ENCODE measurements at places on chromosomes 1 and 21. TPM values are rescaled to one million over a fixed set of nuclear protein-coding genes. Genes with fewer than 3 reads are reported as not detected.

DNA sequence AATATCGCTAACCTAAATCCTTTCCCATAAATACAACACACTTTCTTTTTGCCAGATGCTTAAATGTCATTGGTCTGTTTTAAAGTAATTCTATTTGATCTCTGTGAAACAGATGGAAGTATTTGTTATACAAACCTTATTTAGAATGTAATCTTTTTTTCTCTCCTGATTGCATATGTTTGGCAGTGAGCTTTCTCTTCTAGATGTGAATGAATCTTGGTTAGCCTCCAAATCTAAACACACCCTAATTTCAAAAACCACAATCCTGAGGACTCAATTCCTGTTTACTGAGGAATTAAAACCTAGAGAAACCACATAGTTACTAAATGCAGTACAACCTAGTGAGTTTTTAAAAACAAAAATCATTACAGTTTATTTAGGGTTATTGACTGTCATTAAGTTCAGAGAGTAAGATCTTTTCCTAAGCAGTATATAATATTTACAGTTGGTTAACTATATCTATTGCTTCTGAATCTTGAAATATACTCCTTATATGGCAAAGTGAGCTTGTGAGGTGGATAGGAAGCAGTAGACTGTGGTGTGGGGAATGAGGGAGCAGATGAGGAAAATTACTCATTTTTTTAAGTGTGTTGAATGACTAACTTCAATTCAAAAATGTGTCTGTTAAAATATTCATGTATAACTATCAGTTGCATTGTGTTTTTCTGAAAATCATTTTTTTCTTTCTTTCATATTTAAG lies 218.7 kb downstream of the FMN2 start:
- no peak for DNase-seq

GRCh38 chr1:18899363-18900049 lies 2.8 kb downstream of the ALDH4A1 start:
- DNase-seq = no peak

- no peak for DNase-seq
Observed at GRCh38 chr1:214658785-214659184, 55.8 kb downstream of the CENPF start.

GRCh38 chr1:52439976-52440375 lies 35.6 kb downstream of the PRPF38A start:
- no peak for DNase-seq

The NMNAT2 gene
- not detected for total RNA-seq

The RBM11 gene
- total RNA-seq = 7.4 TPM

DNA sequence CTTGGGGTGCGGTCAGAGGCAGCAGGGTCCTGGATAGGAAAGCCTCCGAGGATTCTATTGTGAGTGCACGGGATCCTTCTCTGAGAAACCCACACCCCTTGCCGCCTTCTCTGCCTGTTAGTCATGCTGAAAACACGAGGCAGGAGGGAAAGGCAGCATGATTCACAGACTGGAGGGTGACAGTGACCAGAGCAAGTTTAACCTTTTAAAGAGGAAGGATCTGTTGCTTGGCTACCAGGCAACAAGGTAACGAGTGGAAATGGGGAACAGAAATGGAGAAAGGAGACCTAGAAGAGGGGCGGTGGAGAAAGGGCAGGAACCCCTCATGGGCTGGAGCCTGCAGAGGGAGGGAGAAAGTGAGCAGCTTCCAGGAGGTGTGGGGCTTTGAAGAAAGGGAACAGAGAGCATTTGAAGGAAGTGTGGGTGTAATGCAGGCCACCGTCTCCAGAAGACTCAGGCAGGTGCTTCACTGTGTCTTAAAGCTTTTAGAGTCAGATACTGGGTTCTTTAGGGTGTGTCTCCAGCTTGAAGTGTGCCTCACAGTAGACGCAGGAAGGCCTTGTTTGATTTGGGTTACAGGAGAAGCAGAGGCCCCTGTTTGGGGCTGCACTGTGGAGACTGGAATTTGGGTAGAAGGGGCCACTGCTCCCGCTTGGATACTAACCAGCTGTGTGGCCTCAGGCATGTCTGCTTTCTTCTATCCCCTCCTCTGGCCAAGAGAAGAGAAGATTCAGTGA lies 19.1 kb downstream of the OPTC start:
- peak; percentile 54 for DNase-seq

GRCh38 chr1:46036894-46037839 lies 95.3 kb downstream of the PIK3R3 start:
- peak; percentile 90 for DNase-seq

DNA sequence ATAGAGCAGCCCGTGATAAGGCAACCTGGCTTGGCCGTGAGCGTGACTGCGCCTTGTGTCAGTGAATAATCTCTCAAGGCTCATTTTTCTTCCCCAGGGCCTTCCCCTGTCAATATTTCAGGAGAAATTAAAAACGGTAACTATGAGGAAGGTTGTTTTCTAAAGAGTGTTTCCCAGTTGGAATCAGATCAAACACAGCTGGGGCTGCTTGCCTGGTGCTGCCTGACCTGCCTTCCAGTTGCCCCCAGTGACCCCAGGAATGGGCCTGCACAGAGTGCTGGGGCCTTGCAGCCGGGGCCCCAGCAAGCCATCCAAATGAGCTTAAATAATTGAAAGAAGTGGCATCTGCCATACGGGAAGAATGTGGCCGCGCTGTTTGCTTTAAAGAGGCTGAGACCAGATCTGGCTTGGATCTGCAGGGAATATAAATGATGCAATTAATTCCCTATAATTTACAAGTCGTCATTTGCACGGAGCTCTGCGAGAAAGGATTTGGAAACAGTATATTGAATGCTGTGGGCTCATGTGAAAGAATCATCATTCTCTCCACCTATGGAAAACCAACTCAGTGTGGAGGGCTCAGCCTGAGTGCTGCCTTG lies 203.9 kb downstream of the C1orf94 start:
- DNase-seq = no peak

GRCh38 chr1:87840767-87841166 lies 512.1 kb downstream of the LMO4 start:
- no peak for DNase-seq

GRCh38 chr1:25608488-25609178 lies 8.0 kb upstream of the MAN1C1 start:
- peak; percentile 87 for DNase-seq

The CD84 gene
- 14.9 TPM for total RNA-seq

- DNase-seq = no peak
Observed at GRCh38 chr1:184945678-184946412, 28.5 kb downstream of the NIBAN1 start.

GRCh38 chr21:28865488-28866186 lies 127.0 kb downstream of the LTN1 start:
- DNase-seq = no peak

- DNase-seq = no peak
Observed at GRCh38 chr1:57911427-57911826, 487.6 kb upstream of the DAB1 start.

The HES2 gene
- 0.35 TPM for total RNA-seq
